MV-4-11 (cell line): ENCODE measurements at places on chromosomes 7 and 10.
A peak's percentile ranks its signal among the peaks of the same experiment; 100 is the strongest.

DNA sequence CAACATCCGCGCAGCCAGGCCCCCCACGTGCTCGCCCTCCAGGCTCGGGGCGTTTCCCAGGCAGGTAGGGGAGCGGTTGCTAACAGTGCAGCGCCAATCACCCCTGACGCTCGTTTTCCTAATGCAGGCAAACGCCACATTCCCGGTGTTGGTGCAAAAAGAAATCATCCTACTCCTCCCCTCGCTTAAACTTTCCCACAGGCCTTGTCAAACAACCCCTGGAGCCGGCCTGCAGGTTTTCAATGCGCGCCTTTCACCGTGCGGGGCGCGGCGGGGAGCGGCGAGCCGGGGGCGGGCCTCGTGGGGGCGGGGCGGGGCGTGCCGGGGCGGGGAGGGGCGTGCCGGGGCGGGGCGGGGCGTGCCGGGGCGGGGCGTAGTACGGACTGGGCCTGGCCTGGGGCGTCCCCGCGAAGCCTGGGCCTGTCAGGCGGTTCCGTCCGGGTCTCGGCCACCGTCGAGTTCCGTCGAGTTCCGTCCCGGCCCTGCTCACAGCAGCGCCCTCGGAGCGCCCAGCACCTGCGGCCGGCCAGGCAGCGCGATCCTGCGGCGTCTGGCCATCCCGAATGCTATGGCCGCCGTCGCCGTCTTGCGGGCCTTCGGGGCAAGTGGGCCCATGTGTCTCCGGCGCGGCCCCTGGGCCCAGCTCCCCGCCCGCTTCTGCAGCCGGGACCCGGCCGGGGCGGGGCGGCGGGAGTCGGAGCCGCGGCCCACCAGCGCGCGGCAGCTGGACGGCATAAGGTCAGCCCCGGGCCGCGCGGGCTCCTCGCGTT is at the start of gene ECHDC3:
Gene ECHDC3, plus strand, starts transcription at position 374 of the 770 bp plus-strand sequence. Its CDS starts 195 bp downstream, at position 569.
- no peak for DNase-seq

GRCh38 chr7:77426521-77427051 is 10.4 kb upstream of the GSAP start:
- DNase-seq = no peak

- no peak for DNase-seq
These were observed 49.5 kb upstream of the SLC29A3 start for GRCh38 chr10:71269301-71270288.

GRCh38 chr10:124693801-124694416 is 50.3 kb downstream of the FAM53B start:
- no peak for DNase-seq

DNA sequence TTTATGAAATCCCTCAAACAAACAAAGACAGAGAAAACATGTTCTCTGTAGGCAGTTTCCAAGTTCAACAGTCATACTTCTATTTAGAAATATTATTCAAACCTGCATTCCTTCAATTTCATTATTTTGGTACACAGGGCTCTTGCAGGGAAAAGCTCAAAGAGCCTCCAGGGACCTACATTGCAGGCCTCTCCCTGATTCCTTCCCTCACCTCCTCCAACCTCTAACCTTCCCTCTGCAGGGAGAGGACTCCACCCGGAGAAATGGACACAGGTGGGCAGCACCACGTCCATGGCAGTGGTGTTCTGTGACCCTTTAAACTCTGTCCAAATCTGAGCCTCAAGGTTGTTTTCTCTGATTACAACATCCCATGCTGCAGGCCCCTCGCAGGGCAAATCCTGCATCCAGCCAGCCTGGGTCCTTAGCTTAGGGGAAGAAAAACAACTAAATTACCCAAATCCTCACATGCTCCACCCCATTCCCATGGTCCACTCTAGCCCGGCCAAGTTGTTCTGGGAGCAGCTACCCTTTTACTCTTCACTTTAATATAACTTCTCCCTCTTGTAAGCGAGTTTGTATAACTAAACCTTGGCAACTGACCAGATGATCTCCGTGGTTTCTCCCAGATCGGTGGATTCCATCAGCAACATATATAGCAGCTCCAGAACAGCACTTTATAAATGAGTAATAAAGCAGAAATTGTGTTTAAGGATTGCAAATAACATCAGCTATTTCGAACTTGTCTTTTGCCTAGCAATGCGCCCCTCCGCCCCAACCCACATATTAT is 129.8 kb downstream of the CUBN start:
- DNase-seq = no peak

DNA sequence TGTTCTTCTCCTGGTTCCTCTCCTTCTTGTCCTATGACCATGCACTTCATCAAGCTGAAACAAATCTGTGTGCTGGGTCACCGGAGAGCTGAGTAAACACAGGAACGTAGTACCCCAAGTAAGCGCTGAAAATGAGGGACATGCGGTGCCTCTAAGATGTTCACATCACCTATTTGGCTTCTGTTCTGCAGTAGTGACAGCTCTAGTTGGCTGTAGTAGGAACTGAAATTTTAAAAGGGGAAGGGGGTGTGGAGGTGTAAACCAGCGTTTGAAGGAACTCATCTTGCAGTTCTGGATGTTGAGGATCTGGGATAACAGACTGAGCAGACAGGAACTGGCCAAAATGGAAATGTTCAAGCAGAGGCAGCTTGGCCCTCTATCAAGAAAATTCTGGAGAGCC is 85.2 kb downstream of the WNT2 start:
- no peak for DNase-seq

- peak; percentile 45 for DNase-seq
These were observed 51.3 kb upstream of the STEAP4 start for GRCh38 chr7:88357781-88358525.
